ENCODE measurements at places on chromosomes 16 and 17. TPM values are rescaled to one million over a fixed set of nuclear protein-coding genes. Genes with fewer than 3 reads are reported as not detected.

Gene CFAP97D1
- total RNA-seq = not detected

DNA sequence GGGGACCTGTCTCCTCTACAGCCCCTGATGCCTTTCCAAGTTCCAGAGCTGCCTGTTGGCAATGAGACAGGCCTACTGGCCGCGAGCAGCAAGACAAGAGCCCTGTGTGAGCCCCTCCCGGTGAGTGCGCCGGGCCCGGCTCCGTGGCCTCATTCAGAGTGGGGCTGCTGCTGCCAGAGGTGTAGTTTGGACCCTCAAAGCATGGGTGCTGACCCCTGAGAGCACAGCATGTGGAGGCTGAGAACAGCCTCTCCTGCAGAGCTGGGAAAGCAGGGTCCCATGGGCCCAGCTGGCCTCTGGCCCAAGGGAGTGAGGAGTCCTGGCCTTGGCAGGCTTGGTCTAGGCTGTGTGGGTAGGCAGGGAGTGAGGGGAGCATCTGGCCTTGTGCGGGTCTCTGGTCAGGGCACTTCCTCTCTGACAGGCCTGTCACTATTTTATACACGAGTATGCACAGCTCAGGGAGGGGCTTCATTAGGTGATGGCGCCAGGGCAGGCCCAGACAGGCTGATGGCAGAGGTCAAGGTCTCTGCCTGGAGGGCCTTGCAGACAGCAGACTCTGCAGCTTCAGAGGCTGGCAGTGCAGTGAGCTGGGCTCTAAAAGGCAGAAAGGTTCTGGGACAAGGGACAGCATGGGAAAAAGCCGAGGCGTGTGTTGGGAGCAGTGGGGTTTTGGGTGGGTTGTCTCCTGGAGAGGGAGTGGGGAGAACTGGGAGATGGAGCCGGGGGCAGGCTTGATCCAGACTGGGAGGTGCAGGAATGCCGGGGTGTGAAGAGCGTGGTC is 43.4 kb downstream of the ADCY7 start:
- DNase-seq = no peak

DNA sequence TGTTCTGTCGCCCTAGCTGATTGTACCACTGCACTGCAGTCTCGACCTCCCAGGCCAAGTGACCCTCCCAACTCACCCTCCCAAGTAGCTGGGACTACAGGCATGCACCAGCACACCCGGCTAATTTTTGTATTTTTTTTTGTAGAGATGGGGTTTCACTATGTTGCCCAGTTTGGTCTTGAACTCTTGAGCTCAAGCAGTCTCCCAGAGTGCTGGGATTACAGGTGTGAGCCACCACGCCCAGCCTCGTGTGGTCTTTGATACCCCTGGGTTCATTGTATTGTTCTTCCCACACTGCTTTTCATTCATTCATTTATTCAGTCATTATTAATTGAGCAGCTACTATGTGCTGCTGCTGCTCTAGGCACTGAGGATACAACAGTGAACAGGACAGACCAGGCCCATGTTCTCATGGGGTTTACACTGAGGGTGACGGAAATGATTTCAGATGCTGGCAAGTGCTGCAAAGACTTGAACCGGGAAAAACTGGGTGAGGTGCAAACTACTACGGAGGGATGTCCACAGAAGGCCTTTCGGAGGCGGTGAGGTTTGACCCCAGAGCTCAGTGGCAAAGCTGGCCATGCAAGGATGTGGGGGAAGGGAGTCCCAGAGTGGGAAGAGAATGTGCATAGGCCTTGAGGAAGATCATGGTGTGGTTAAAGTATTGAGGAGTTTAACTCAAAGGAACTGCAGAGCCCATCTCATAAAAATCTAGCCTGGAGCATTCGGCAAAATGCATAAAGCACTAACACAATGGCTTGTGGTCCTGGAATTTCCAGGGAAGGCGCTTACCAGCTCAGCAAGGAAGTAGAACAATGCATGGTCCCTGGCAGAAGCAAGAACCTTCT is 10.9 kb downstream of the ABCC1 start:
- no peak for DNase-seq

DNA sequence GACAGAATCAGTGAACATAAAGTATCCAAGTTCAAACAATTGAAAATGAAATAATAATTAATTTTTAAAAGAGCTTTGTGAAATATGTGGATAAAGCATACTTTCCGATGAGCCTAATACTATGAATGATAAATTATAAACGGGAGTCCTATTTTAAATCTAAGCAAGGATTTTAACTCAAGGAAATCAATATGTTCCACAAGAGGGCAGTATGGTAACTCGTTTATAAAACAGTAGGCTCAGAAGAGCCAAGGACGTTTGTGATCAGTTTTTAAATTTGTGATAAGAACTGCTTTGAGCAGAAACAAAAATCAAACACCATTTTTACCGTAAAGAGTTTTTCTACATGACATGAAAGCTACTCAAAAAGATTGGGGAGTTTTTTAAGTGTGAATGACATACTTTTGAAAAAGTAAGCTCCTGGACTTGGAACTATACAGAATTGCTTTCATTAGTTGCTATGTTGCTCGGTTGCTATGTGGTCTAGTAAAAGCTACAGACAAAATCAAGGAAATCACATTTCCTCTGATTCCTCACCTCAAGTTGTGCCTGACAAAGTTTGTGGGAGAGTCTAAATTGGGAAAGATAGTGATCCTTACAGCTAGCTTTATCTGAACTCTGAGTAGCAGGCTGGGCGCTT is 11.8 kb upstream of the TEKT1 start:
- DNase-seq = peak; percentile 39

DNA sequence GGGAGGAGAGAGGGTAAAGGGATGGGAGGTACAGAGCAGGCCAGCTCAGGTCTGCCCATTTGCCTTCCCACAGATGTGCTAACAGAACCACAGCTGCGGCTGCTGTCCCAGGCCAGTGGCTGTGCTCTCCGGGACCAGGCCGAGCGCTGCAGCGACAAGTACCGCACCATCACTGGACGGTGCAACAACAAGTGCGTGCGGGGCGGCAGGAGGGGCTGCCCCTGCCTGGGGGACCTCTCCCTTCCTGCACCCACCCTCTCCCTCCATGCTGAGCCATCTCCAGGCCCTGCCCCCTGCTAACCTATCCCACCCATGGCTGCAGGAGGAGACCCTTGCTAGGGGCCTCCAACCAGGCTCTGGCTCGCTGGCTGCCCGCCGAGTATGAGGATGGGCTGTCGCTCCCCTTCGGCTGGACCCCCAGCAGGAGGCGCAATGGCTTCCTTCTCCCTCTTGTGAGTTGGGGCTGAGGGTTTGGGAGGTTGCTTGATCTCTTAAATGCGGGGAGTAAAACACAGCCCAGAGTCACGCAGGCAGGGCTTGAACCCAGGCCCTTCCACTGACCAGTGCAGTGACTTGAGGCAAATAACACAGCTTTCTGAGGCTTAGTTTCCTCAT is 1.2 kb downstream of the EPX start:
- no peak for DNase-seq
